ENCODE measurements at places on chromosomes 2 and 18.
A peak's percentile ranks its signal among the peaks of the same experiment; 100 is the strongest.

- DNase-seq: no peak
These were observed 583.4 kb downstream of the ZEB2 start for GRCh38 chr2:143936538-143936847.

GRCh38 chr2:64403426-64403825 lies 50.5 kb upstream of the LGALSL start:
- DNase-seq: no peak

DNA sequence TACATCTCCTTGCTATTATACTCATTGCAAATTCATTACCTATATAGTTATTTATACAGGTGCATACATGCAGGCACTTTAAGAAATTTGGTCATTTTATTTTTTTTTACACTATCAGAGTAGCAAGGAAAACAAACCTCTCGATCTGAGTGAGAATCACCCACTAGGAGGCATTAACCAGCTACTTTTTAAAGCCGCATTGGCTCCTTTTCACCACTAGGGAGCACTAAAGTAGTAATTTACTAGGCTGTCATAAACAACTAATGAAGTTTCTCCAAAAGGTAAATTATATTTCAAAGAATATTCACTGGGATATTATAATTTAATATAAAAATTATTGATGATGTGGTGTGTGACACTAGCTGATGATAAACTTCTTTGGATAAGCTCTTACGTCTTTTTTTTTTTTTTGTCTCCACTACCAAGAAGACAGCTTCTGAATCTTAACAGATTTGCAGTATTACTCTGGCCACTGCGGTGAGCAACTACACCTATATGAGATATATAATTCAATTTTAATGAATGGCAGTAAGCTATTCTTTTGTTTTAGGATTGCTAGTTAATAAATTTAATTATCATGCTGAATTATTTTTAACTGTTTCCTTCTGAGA lies 101.9 kb downstream of the NOL4 start:
- no peak for DNase-seq

DNA sequence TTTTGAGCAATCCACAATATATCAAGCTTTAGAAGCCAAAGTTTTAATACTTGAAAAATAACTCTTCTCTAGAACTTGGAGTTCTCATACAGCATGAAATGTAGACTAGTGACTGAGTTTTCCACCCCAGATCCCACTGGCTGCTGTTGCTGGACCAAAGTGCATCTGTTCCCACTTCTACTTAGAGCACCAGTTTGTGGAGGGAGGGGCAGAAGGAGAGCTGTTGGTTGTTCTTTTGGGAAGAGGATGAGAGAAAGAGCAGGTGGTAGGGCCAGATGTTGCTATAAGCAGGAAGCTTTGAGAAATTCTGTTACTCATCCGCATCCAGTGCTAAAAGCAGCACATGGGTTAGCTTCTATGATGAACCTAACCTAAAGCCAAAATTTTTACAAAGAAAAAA lies 59.0 kb downstream of the MBD2 start:
- no peak for DNase-seq

DNA sequence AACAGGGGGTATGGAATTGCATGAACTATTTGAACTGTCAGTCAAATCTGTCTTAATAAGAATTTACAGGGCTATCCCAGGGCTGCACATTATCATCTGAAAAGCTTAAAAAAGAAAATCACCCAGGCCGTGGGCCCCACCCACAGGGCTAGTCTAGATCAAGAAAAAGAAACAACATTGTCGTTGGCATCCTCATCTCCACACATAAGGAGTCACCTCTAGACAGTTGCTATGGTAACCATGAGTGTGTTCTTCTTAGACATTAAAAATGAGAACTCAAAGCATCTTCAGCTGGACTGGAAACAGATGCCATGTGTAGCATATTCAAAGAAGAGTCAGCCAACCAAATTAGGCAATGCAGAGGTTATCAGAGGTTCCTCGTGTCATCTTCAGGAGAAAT lies 72.3 kb upstream of the CPO start:
- no peak for DNase-seq

DNA sequence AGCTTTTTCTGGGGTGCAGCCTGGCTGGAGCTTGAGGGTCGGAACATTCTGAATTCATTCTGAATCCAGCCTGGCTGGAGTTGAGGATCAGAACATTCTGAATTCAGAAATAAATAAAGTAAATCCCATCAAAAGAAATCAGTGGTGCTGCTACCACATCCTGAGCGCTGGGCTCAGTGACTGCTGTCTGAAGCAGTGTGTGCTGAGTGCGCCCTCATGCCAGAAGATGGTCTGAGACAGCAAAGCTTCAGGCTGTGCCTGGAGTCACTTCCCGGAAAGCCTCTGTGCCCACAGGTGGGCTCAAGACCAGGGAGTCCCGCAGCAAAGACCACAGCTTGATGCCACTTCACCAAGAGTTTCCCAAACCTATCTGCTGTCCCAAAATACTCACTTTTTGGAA lies 187.9 kb downstream of the VAPA start:
- DNase-seq: no peak

GRCh38 chr2:106108791-106109190 lies 85.3 kb downstream of the UXS1 start:
- DNase-seq: no peak

DNA sequence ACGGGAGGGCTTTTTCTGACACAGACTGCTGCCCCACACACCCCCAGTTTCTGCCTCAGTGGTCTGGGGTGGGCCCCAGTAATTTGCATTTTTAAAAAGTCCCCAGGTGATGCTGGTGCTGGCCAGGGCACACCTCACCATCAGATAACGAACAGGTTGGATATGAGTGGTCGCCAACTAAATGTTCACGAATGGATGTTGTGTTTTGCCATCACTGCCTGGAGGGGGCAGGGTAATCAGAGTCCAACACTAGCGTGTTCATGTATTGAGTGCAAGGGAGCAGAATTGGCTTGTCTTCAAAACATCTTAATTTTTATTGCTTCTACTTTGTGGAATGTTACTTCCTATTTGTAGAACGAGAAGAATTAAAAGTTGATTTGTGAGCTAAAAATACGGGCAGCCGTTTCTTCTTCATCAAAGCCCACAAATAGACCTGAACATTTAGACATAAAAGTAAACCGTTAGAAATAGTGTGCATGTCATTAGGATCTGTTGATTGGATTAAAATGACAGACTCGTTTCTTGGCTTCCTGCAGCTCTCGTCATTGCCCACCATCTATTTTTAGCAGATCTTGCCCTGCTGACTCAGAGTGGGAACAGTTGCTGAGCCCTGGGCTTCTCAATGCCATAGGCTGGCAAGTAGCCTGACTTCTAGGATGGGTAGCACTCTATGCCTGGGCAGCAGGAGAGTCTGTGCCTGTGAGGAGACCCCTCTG lies 45.2 kb downstream of the NCK2 start:
- peak; percentile 60 for DNase-seq

Data from activated naive CD4-positive, alpha-beta T cell treated with anti-CD3 and anti-CD28 coated beads, Interleukin-2, amount 50 U/mL, for 16 hours (primary cell).